Caudate nucleus (tissue), 63 donors: ENCODE measurements at places on chromosomes 4 and X.

- DNase-seq = no peak
Observed at GRCh38 chr4:24495388-24495787, 89.0 kb downstream of the DHX15 start.

DNA sequence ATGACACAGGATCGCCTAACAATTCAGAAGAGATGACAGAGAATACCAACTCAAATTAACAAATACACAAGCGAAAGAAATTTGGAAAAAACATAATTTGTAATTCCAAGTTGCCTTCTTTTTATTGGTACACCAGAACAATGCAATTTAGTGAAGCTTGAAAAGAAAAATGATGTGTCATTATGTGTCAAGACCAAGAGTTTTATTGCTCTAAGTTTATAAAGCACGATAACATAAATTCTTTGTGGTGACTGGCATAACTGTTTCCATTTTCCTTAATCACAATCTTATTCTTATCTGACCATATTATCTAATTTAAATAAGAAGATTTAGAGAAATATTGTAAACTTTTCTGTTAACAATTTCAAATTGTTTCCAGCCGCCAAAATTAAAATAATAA lies 273.2 kb upstream of the TECRL start:
- no peak for DNase-seq

DNA sequence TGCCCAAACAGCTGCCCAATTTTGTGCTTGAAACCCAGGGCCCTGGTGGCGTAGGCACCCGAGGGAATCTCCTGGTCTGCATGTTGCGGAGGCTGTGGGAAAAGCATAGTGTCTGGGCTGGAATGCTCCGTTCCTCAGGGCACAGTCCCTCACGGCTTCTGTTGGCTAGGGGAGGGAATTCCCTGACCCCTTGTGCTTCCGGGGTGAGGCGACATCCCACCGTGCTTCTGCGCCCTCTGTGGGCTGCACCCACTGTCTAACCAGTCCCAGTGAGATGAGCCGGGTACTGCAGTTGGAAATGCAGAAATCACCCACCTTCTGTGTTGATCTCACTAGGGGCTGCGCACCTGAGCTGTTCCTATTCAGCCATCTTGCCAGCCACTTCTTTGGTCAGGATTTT lies 399.4 kb upstream of the FTHL17 start:
- no peak for DNase-seq

- no peak for DNase-seq
Observed at GRCh38 chr4:139975830-139976272, 178.1 kb downstream of the MAML3 start.

GRCh38 chrX:149569770-149570169 lies 17.5 kb downstream of the MAGEA9B start:
- no peak for DNase-seq

DNA sequence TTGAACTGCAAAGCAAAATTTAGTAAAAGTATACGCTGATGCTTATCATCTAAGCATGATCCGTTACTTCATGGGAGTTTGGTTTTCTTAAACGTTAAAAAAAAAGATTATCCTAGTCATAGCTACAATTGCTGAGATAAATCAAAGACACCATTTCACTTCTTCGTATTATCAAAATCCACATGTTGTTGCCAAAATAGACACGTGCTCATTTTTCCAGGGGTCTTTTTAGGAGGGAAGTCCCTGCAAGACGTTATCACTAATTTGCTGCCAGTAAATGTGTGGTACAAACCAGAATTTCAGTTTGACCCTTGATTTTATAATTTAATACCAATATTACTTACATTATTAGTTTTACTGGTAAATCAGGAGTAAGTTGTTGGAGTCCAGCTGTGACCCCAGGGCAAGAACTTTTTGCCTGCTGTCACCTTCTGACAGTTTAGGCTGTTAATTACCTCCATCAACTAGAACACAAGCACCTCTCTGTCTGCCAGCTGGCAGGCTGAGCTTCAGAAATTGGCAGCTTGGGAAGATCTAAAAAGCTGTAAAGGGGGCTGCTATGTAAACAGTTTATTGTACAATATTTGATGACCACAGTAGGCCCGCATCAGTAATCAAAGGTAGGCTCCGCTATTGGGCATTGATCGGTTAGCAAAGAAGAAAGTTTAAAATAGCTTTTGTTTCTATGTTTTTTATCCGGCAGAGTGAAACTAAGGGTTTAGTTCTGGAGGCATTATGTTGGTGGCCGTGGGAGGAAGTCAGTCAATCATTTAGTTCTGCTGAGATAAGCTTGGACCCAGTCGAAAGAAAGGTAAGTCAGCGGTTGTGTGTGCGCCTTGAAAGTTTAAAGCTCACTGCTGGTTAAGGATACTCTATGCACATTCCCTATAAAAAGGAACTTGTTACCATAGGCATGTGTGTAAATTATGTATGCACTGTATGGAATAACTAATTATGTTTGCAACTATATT lies 196.4 kb downstream of the FBXO8 start:
- DNase-seq = no peak

DNA sequence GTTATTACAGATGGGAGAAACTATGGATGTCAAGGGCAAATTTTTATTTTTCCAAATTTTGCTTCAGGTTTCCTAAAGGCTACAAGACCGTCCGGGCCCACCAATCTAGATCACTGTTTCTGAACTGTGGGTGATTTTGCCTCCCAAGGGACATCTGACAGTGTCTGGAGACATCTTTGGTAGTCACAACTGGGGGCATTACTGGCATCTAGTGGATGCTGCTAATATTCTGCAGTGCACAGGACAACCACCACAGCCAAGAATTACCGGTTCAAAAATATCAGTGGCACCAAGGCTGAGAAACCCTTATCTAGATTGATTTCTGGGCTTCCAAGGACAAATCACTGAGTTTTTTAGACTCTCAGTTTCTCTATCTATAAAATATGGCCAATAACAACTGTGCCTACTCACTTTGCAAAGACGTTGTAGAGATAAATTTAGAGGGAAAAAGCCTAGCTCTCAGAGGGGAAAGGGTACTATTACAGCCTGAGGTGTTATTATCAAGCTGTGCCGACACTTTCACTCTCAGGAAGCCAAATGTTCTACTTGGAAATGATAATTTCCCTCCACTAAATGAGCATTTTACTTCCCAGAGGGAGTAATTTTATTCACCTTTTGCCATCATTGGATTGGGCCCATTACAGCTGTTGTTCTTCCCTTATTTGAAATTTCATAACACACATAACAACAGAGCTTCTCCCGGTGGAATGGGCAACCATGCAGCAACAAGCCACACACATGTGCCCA lies 442.1 kb downstream of the CENPC start:
- no peak for DNase-seq

DNA sequence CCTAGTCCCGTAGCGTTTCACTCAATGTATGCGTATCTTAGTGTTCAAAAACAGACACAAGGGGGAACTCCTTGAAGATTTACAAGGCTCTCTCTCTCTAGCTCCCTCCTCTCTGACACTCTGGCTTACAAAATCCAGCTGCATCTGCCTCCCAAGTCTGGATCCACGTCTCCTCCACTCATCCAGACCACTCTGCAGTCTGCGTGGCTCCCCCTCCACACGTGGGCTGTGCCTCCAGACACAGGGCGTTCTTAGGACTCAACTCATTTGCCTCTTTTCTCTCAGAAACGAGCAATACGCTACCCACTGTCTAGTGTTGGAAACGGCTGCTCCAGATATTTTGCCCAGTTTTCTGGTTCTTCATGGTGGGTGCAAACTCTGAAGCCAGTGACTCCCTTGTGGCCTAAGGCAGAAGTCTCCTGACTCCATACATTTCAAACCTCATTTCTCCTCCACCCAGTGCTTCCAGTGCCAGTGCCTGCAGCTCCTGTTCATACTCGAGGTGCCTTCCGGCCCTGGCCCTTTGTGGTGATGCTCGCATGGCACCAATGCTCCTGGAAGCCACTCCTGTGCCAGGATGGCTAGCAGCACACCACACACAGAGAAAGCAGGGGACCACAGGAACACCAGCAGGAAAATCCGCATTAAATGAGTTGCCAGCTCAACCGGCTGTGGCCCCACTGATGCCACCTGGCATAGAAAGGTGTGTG lies 24.1 kb downstream of the NAT8L start:
- no peak for DNase-seq

- DNase-seq = no peak
Observed at GRCh38 chr4:185665655-185666054, 130.3 kb upstream of the PDLIM3 start.

- no peak for DNase-seq
Observed at GRCh38 chrX:88244066-88244465, 503.0 kb upstream of the CPXCR1 start.

GRCh38 chr4:48337731-48338130 lies 3.6 kb upstream of the SLAIN2 start:
- DNase-seq = no peak

GRCh38 chr4:101500742-101501141 lies 153.4 kb upstream of the PPP3CA start:
- DNase-seq = no peak

DNA sequence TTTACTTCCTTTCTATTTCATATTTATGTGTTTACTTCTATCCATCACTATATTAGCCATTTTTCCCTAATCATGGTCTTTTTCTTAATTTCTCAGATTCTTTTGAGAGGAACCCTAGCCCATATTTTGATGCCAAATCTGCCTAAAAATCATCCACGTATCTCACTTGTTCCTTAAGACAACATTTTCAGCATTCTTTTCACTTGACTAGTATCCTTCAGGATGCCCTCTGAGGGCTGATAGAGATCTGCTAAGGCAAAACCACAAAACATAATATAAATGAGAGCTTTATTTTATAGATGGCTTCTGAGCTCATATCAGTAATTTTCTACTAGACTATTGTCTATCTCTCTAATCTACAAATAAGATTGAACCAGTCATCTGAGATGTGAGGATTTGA lies 341.9 kb downstream of the GPM6A start:
- DNase-seq = no peak

GRCh38 chr4:176588436-176588835 lies 204.3 kb downstream of the VEGFC start:
- no peak for DNase-seq
